ENCODE measurements at places on chromosomes 6 and 20.

- H3K27me3 ChIP-seq, result no peaks in the 10 kb centered on the region
- no peak for DNase-seq
- no peak overlapping the region for H3K27ac ChIP-seq
- peaks cover 4% of the 10 kb centered on the region for H3K4me1 ChIP-seq
These were observed 67.1 kb downstream of the TAF4 start for GRCh38 chr20:61998343-61999121.

DNA sequence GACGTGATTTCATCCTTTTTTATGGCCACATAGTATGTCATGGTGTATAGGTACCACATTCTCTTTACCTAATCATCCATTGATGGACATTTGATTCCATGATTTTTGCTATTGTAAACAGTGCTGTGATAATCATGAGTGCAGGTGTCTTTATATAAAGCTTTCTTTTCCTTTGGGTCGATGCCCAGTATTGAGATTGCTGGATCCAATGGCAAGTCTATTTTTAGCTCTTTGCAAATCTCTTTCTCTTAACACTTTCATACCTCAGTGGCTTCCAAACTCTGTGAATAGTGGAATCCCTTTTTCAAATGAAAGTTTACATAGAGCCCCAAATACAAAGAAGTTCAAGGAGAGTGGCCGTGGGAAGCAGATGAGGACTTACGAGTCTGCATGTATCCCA, 105.8 kb upstream of the SPTLC3 start:
- no peak overlapping the region for H3K27ac ChIP-seq
- H3K36me3 ChIP-seq, result no peaks in the 10 kb centered on the region
- H3K4me3 ChIP-seq, result no peak overlapping the region
- no peaks in the 10 kb centered on the region for H3K27me3 ChIP-seq

- no peak for DNase-seq
- H3K36me3 ChIP-seq, result no peaks in the 10 kb centered on the region
- no peak overlapping the region for H3K27ac ChIP-seq
- H3K4me1 ChIP-seq, result peaks cover 7% of the 10 kb centered on the region
- 0 out of 2 replicates have a peak, but pooled peaks cover 2% of the 10 kb centered on the region for H3K27me3 ChIP-seq
These were observed 315 bp upstream of the PDE10A start for GRCh38 chr6:165663377-165663735.

GRCh38 chr20:723756-724155, 44.5 kb downstream of the SLC52A3 start:
- DNase-seq, result no peak
- H3K27me3 ChIP-seq, result no peaks in the 10 kb centered on the region
- no peaks in the 10 kb centered on the region for H3K36me3 ChIP-seq
- H3K4me3 ChIP-seq, result no peak overlapping the region
- H3K4me1 ChIP-seq, result no peaks in the 10 kb centered on the region
- H3K27ac ChIP-seq, result no peak overlapping the region

DNA sequence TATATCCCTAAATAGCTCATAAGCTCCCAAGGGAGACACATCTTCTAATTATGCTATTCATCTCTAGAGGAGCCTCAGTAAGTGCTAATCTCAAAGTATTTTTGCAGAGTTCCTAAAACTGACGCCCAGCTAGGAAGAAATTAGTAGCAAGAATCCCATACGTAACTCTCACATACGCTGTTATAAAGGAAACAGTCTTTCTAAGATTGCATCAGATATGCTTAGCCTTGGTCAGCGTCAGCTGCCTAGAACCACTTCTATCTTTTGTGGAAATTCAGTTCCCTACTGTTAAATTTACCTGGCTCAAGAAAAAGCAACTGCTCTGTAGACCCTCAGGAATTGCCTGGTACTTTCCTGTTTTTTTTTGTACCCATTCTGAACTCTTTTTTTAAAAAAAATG, 13.6 kb downstream of the RIPOR2 start:
- no peak overlapping the region for H3K27ac ChIP-seq
- no peaks in the 10 kb centered on the region for H3K36me3 ChIP-seq
- no peaks in the 10 kb centered on the region for H3K27me3 ChIP-seq
- peaks cover 14% of the 10 kb centered on the region for H3K4me1 ChIP-seq
- no peak for DNase-seq
